ENCODE measurements at places on chromosomes 5 and 9.

- no peak for DNase-seq
Measured at GRCh38 chr9:33946779-33947535, 101.7 kb downstream of the UBAP2 start.

DNA sequence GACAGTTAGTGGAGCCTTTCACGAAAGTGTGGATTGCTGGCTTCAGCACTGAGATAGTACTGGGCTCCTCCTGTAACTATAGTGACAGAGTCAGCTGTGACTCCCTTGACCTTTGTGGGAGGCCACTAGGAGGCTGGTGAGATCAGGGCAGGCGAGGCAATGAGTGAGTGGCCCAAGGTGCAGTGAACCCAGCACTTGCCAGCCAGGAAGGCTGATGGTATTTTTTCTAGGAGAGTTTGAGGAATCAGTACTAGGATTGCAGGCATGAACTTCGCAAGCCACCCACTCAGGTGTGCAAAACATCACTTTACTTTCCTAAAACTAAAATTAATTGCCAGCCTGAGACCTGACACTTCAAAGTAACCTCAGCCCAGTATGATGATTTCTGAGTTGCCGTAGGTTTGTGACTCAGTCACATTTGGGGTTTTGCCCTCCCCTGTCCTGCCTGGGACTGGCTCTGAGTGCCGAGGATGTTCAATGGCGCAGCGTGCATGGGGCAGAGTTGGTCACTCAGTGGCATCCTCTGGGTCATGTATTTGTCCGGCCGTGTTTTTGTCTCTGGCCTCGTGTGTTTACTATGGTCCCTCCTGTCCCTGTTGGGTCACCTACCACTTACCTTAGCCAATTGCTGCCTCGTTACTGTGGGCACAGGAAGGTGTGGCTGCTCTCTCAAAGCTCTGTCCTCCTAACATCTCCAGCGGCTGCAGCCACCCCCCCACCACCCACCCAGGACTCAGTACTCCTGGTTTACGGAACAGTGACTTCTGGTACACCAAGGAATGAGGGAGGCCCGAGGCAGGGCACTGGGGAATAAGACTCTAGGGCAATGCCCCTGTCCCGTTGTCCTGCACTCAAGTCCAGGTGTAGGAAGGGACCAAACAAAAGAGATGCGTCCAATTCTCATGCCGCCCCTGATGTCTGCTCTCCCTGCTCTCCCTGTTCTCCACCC, 67.2 kb downstream of the IL31RA start:
- no peak for DNase-seq

DNA sequence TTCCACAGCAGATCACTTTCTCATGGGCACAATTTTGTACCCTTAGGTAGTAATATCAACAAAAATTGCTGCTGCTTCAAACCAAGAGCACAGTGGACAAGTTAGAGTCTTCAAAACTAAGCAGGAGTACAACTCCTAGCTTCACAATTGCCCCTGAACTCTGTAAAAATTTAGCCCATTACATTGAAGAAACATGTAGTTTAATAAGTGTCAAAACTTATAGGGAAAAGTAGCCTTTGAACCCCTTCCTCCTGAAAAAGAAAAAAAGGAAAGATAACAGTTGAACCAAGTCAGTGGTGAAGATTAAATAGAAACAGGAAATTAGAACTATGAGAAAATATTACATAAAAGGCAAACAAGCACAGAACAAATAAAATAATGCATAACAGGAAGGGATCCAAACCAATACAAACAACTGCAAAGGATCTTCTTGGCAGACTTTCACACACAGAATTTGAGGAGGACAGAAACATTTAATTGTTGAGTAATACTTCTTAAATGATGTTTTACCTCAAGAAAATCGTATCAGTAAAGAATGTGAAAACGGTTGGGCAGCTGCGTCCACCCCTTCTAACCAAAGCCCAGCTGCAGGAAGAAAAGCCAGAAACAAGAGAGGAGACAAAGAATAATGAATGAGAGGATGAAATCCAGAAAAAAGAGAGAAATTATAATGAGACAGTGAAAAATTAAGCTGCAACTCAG, 636.0 kb downstream of the NR2F1-AS1 start:
- DNase-seq: no peak

- DNase-seq: no peak
Measured at GRCh38 chr5:74772359-74772758, 5.3 kb downstream of the NSA2 start.

GRCh38 chr5:38250763-38251448, 7.5 kb upstream of the EGFLAM start:
- no peak for DNase-seq

GRCh38 chr9:93900436-93900819, 54.7 kb downstream of the BARX1 start:
- no peak for DNase-seq

DNA sequence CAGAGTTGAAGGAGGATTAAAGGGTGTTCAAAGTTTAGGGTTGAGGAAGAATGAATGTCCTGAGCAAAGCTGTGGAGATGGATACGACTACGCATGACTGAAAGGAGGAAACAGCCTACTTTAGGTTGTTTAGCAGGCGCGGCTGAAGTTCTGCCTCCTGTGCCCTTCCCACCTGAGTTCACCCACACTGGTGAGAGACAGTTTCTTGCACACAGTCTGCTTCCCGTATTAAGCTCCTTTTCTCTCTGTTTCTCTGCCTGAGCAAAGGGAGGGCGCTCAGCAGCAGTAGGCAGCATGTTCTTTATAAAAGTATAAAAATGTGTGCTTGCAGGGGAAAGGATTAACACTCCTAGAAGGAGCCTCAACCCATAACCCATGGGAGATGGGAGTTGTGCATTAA, 224.0 kb upstream of the SMARCA2 start:
- DNase-seq: no peak

DNA sequence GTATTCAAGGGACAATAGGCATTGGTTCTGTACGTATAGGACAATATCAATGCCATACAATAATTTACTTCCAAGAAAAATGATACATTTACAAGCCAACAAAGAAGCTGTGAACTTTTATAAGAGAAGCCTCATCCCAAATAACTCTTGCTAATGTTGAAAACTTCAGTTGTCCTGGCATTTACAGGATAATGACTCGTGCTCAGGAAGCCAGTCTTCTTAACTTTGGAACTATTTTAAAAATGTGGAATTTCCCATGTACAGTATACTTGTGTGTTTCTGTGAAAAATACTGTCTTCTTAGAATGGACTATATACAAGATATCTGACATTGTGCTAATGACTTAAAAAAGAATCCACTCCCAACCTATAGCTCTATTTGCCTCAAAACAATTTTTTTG, 1479.3 kb upstream of the CDH9 start:
- DNase-seq: no peak

GRCh38 chr5:17838469-17838868, 204.2 kb downstream of the TAF11L14 start:
- DNase-seq: no peak

- DNase-seq: no peak
Measured at GRCh38 chr5:17801595-17801994, 167.3 kb downstream of the TAF11L14 start.

DNA sequence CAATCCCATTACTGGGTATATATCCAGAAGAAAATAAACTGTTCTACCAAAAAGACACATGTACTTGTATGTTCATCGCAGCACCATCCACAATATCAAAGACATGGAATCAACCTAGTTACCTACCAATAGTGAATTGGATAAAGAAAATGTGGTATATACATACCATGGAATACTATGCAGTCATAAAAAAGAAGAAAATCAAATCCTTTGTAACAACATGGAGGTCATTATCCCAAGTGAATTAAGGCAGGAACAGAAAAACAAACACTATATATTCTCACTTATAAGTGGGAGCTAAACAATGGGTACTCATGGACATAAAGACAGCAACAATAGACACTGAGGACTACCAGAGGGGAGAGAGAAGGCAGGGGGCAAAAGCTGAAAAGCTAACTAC, 67.7 kb downstream of the NR2F1-AS1 start:
- DNase-seq: no peak

GRCh38 chr9:113360242-113360842, 11.0 kb downstream of the BSPRY start:
- DNase-seq: no peak

GRCh38 chr5:92119110-92119509, 736.0 kb upstream of the ARRDC3 start:
- DNase-seq: no peak

GRCh38 chr9:132014218-132014805, 65.4 kb downstream of the MED27 start:
- DNase-seq: no peak

Measured in CD8-positive, alpha-beta memory T cell (primary cell).